HT1080 (cell line): ENCODE measurements at places on chromosomes 12 and 14.

DNA sequence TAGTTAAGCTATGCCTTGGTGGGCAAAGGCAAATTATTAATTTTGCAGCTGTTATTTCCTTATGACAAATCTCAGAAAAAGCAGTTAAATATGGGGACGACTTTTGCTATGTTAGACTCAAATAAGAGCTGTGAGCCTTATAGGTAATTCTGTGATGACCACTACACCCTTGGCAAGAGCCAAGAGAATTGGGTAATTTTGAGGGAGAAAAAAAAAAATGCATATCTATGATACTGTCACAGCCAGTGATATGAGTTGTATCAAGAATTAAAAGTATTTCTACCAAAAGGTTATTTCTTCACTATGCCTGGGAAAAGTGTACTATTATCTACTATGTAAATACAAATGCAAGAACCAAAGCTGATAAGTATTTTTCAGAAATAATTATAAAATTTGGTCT lies 43.9 kb downstream of the SCAF11 start:
- no peak for DNase-seq

GRCh38 chr12:92012691-92013090 lies 133.0 kb downstream of the BTG1 start:
- no peak for DNase-seq

GRCh38 chr14:96104469-96105057 lies 65.4 kb downstream of the C14orf132 start:
- peak; percentile 81 for DNase-seq

DNA sequence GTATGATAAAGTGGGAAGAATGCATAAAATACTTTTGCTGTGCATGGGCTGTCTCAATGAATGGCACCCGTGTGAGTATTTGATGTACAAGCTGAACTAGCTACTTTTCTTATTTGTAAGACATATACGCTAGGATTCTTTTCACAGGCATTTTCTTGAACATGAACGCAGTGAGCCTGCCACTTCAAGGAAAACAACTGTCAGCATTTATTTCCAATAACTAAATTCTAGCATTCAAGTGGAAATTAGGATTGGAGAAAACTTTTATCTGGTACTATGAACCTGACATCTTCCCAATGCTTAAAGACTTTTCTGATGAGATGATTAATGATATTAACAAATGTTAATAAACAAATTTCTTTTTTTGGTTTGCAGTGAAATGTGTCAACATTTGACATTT lies 45.7 kb downstream of the UTP20 start:
- DNase-seq, result no peak

- DNase-seq, result no peak
Observed at GRCh38 chr14:99794151-99794780, 1.1 kb downstream of the EML1 start.

- DNase-seq, result no peak
Observed at GRCh38 chr12:21971344-21971743, 30.1 kb upstream of the ABCC9 start.

DNA sequence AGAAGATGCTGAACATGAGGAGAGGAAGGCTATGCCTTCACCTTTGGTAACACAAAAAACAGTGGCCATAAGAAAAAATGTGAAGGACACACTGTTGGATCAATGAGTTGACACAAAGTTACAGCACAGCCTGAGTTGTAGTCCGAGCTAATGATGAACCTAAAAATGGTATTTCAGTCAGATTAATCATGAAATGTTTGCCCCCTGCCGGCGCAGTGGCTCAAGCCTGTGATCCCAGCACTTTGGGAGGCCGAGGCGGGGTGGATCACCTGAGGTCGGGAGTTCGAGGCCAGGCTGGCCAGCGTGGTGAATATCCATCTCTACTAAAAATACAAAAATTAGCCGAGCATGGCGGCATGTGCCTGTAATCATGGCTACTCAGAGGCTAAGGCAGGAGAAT lies 1.3 kb upstream of the CAPRIN2 start:
- no peak for DNase-seq

GRCh38 chr12:116141833-116142162 lies 135.7 kb downstream of the MED13L start:
- DNase-seq, result no peak

GRCh38 chr12:31362759-31363415 lies 36.9 kb upstream of the SINHCAF start:
- peak; percentile 7 for DNase-seq

GRCh38 chr12:24198070-24198469 lies 248.6 kb upstream of the SOX5 start:
- DNase-seq, result no peak
